ENCODE measurements at places on chromosomes 4 and X. TPM values are rescaled to one million over a fixed set of nuclear protein-coding genes. Genes with fewer than 3 reads are reported as not detected.

Gene MAGEA1
- polyA plus RNA-seq = not detected

Gene SEPSECS
- polyA plus RNA-seq = 21.9 TPM

Gene SLC10A6
- 0.30 TPM for polyA plus RNA-seq

Gene FGG
- polyA plus RNA-seq = not detected

Gene FSTL5
- polyA plus RNA-seq = 3.2 TPM

Gene SMIM10
- polyA plus RNA-seq = 10.5 TPM

Gene ZBED1
- polyA plus RNA-seq = 40.9 TPM

Gene CT55
- 0.10 TPM for polyA plus RNA-seq

Gene PABPC1L2A
- not detected for polyA plus RNA-seq

Gene ADH1C
- 77.4 TPM for polyA plus RNA-seq

DNA sequence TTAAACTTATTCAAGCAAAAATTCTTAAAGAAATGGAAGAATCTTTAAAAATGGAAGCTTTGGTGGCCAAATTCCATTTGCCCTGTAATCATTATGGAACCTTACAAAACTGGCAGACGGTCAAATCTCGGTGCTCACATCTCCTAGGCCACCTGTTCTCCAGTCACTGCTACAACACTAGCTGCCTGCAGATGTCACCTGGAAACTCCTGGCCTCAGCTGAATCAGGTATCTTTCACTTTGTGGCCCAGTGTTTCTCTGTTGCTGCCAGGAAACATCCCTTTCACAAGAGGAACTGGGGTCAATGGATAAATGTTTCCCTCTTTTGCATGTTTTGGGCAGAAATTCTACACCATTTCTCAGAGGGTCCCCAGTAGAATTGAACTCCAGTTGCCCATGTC, 4.2 kb upstream of the CXCL3 start:
- DNase-seq = no peak

DNA sequence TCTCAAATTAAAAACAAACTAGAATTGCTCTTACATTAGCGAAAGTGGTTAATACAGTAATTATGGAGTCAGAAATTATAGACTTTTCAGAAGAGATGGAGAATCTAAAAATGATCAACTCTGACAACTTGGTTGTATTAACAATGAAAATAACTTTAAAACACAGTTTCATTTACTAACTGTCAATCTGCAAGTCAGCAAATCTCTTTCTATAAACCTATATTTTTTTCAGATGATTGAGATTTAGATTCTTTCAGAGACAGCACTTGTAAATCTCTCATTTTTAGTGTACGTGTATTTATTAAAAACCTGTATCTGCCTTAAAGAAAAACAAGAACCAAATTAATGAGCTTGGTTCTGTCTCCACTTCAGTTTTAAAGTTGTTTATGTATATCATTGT, 311.4 kb downstream of the EPHA5 start:
- DNase-seq = no peak

- DNase-seq = no peak
Measured at GRCh38 chrX:48854898-48855297, 19.5 kb upstream of the PCSK1N start.

GRCh38 chr4:149910177-149910576, 94.5 kb upstream of the IQCM start:
- DNase-seq = no peak

DNA sequence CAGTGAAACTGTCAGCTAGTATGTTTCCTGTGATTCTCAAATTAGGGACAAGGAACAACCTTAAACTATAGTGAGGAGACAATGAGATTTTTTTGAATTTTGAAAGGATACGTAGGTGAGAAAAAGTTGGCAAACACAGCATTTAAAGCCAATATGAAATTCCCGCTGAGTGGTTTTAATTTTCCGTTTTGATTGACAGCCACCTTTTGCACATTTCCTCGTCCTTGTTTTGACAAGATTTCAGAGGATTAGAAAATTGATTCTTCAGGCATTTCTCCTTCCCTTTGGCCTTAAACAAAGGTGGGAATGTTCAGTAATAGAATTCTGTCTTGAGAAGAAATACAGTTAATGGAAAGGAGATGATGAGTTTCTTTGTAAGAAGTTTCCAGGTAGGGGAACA, 52.2 kb downstream of the RAPGEF2 start:
- no peak for DNase-seq

GRCh38 chrX:102546828-102547493, 30.4 kb upstream of the TMSB15A start:
- peak; percentile 0 for DNase-seq

DNA sequence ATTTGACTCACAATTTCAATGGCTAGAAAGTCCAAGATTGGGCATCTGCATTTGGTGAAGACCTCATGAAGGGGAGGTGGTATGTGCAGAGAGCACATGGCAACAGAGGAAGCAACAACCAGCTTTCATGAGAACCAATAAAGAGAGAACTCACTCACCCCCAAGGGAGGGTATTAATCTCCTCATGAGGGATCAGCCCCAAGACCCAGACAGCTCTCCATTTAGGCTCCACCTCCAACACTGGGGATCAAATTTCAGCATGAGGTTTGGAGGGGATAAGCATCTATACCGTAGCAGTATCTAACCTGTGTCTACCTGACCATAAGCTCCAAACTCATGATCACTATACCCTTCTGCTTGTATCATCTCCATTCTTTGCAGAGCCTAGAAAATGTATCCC, 9.3 kb upstream of the TBC1D19 start:
- no peak for DNase-seq

DNA sequence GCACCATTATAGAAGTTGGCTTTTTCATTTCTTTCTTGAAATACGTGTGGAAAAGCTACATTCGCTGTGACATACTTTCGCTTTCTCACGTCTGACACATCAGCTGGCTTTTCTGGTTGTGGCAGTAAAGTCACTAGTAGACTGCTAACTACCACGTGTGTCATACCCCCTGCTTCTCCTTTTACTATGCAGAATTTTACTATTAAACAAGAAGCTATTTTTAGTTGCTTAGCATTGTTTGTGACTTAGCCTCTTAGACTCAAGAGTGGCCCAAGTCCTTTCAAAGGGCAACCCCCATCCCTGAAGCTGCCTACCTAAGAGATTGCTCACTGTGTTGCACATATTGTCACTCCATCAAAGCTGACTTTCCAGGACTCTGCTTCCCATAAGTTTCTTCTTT, 2.1 kb upstream of the IL2 start:
- DNase-seq = no peak

GRCh38 chr4:86670298-86670697, 76.2 kb downstream of the PTPN13 start:
- no peak for DNase-seq

GRCh38 chrX:153244767-153245166, 65.7 kb downstream of the MAGEA1 start:
- no peak for DNase-seq

DNA sequence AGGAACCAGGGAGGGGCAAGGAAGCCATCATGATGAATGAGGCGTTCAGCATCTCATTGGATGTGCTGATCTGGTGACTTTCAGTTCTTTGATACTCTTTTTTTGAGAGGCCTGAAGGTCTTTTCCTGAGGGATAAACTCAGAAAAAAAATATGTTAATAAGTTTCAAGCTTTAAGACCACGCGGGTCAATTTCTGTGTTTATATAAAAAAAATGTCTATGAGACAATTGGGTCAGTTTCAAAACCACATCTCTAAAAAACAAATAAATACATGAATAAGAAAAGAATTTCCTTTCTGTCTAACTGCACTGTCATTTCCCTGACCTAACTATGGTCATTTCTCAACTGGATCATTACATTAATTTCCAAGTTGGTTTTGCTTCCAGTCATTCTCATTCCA, 62.6 kb downstream of the TRIML1 start:
- no peak for DNase-seq

GRCh38 chr4:182862921-182863320, 54.3 kb downstream of the DCTD start:
- DNase-seq = no peak

- DNase-seq = no peak
Measured at GRCh38 chr4:124867536-124867935, 155.0 kb upstream of the ANKRD50 start.

DNA sequence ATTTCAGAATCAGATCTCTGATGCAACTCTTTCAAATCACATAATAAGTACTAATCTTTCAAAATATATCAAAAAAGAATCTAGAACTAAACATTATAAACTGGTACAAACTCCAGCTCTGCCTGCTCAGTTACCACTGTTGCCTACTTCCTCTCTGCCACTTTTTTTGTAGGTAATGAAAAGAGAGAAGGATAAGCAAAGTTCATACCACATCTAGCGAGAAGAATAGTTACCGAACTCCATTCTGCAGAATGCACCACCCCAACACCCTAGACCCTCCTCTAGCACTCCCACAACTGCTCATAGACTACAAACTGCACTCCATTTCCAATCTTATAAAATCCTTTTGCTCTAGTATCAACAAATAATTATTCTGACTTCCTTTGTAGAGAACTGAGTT, 19.7 kb upstream of the LRBA start:
- DNase-seq = no peak
